Activated T-cell treated with anti-CD3 and anti-CD28 coated beads, Interleukin-2, amount 50 U/mL, for 48 hours (primary cell): ENCODE measurements at places on chromosomes 2 and 18.

DNA sequence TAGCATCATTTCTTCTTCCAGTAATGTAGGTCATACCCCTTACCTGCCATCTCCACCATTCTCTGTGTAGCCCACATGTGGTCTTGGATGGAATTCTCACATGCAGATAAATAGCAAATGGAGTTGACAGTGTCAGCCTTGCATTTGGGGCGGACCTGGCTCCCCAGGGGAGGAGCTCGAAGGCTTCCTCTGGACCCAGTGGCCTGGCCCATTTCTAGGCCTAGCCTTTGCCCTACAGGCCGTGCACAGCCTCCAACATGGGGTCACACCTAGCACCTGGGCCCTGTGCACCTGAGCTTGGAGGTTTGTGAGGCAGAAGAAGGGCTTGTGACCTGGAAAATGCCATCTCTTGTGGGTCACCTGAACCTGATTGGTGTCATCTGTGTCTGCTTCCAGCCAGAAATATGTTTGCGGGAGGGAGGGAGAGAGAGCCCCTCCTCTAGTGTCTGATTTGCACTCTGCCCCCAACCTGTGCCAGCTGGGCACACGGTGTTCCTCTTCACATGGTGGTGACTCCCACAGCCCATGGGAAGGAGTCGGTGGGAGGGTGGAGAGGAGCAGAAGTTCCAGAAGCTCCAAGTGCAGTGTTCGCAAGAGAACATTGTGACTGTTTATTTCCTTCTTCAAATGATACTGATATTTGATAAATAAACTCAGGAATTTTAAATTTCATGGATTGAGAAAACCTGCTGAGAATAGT is 33.0 kb downstream of the ITGB1BP1 start:
- no peak for DNase-seq

DNA sequence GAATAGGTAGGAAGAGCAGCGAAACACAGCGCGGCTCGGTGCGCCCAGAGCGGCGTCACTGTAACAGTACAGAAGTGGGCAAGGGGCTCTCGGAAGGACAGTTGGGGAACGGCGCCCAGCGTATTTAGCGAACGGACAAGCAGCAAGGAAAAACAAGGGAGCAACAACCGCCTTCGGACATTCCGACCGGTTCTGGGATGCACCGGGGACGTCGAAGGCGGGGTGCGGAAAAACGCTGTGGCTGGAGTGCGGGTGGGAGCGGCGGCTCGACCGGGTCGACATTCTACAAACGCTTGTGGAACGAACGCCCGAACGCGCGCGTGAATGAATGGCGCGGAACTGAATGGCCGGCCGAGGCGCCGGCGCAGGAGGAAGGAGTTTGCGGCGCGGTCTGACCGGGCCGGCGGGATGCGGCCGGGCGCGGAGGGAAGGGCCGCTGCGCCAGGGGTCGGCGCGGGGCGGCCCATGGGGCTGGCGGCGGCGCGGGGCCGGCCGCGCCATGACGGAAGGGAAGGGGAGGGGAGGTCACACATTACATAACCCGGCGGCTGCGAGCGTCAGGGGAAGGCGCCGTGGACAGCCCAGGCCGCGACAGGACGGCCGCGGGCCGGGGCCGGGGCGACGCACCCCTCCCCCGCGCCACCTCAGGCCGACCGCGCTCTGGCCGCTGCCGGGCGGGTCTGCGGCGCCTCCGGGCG is 605 bp downstream of the REV1 start:
- DNase-seq, result peak; percentile 47

- no peak for DNase-seq
Observed at GRCh38 chr2:42933824-42934254, 141.5 kb upstream of the HAAO start.

- no peak for DNase-seq
Observed at GRCh38 chr2:186345745-186346144, 140.3 kb upstream of the ZC3H15 start.

GRCh38 chr2:72824224-72824842 is 1.5 kb downstream of the EXOC6B start:
- peak; percentile 28 for DNase-seq

GRCh38 chr18:64710105-64710861 is 561.4 kb upstream of the LINC00305 start:
- DNase-seq, result no peak

DNA sequence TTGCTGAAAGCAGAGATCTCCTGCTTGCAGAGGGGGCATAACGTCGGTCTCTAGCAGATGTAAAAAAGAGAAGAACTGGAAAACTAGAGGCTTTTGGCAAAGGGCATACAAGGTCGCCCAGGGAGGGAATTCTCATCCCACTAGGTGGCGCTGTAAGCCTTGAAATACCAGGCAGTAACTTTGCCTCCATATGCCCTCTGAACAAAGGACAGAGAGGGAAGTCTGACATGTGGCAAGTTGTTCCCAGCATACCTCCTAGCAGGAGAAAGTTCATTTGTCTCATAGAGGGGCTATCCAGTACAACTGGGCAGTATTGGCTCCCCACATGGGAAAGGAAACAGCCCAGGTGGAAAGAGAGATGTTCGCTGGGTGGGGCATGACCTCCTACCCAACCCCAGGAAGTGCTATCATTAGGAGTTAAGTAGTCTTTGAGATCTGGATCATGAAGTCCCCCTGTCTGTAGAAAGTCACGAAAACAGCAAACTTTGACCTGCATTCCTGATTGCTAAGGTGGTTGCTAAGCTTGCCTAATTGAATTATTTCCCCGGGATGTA is 39.9 kb downstream of the STK17B start:
- DNase-seq, result peak; percentile 77

DNA sequence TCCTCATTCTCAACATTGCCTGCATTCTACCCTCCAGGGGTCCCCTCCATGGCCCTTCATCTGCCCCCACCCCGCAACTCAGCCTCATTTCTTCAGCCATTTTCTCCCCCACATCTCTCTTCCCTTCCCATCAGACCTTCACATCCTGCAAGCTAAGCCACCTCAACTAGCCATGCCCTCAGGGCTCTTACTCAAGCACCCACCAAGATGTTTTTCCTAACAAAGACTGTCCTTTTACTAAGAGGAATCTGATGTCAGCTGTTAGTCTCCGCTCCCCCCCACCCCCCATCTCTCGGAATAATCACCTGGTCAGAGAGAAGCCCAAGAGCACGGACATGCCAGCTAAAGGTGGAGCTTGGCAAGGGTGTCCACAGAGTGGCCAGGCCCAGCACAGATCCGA is 4.7 kb upstream of the CAPN10 start:
- no peak for DNase-seq

GRCh38 chr2:102891296-102891695 is 129.5 kb downstream of the TMEM182 start:
- DNase-seq, result no peak
